ENCODE measurements at places on chromosomes 5 and 9. TPM values are rescaled to one million over a fixed set of nuclear protein-coding genes. Genes with fewer than 3 reads are reported as not detected.

Gene ZFAND5
- total RNA-seq = 153 TPM

Gene HTR4
- 0.41 TPM for total RNA-seq

Gene ZNF79
- 14.7 TPM for total RNA-seq

DNA sequence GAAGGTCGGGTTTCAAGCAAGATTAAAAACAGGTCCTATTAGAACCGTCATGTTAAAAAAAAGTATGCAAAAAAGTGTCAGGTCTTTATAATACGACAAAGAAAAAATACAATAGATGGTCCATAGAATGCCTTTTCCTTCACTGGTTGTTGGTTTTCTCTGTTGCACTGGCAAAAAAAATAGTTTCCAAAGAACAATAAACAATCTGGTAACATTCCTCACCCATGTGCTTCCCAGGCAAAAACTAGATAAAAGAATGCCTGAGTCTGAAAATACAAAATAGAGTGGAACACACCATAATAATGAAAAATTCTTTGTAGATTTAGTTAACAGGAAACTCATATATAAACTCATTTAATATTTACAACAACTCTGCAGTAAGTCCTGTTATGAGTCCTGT lies 590.0 kb upstream of the DMAC1 start:
- no peaks in the 10 kb centered on the region for H3K4me1 ChIP-seq
- no peaks in the 10 kb centered on the region for H3K27me3 ChIP-seq
- H3K27ac ChIP-seq = no peak overlapping the region
- DNase-seq = no peak
- no peak overlapping the region for H3K4me3 ChIP-seq

- H3K4me3 ChIP-seq = no peak overlapping the region
- H3K27ac ChIP-seq = no peak overlapping the region
- H3K36me3 ChIP-seq = no peaks in the 10 kb centered on the region
Measured at GRCh38 chr5:73459366-73459765, 10.8 kb upstream of the FOXD1 start.

GRCh38 chr5:83967417-83967816 lies 246.8 kb upstream of the HAPLN1 start:
- no peak overlapping the region for H3K4me3 ChIP-seq
- no peak for DNase-seq
- H3K4me1 ChIP-seq = no peaks in the 10 kb centered on the region
- no peaks in the 10 kb centered on the region for H3K36me3 ChIP-seq
- H3K27me3 ChIP-seq = no peaks in the 10 kb centered on the region

DNA sequence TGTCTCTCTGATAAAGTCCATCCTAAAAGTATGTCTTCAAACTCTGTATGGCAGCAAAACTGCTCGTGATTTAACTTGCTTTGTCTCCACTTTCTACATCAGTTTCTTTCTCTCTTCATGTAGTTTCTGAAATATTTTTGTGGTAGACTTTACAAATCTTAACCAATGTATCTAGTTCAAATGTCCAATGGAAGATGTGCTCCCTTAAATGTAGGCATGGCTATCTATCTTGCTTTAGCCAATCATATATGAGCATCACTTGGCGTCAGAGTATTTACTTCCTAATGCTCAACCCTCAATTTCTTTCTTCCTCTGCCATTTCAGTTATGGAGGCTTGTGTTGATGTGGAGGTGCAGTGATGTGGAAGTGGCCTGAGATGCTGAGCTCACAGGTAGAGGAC lies 206.1 kb upstream of the ZNF608 start:
- H3K27ac ChIP-seq = peak overlapping the region; percentile 71
- H3K4me3 ChIP-seq = no peak overlapping the region
- no peak for DNase-seq
- H3K27me3 ChIP-seq = no peaks in the 10 kb centered on the region
- H3K4me1 ChIP-seq = peaks cover 5% of the 10 kb centered on the region

DNA sequence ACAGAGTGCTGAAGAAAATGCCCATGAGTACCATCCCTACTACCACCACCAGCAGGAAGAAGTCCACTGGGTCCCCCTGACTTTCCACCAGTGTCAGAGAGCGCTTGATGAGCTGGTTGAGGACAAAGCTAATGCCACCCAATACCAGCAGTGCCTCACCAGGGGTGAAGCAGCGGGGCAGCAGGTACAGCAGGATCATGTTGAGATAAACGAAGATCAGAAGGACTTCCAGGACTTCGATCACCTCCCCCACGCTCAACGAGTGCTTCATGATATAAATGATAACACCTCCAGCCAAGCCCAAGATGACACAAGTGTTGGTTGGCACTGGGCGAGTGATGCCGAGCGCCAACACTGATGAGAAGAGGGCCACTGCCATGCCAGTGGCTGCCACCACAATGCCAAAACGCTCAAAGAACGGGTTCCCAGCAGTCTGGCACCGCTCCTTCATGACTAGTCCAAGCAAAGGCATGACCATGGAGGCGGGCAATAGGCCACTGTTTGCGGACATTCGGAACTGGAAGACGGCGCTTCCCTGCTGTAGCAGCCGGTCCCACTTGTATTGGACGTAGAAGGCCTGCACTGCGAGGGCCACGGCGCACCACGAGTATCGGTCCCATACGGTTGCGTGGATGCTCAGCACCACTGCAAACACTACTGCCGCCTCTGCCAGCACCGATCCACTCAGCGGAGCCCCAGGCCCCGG lies 679 bp downstream of the DOLK start:
- peak overlapping the region; percentile 89 for H3K4me3 ChIP-seq
- H3K36me3 ChIP-seq = peaks cover 6% of the 10 kb centered on the region
- no peaks in the 10 kb centered on the region for H3K27me3 ChIP-seq

DNA sequence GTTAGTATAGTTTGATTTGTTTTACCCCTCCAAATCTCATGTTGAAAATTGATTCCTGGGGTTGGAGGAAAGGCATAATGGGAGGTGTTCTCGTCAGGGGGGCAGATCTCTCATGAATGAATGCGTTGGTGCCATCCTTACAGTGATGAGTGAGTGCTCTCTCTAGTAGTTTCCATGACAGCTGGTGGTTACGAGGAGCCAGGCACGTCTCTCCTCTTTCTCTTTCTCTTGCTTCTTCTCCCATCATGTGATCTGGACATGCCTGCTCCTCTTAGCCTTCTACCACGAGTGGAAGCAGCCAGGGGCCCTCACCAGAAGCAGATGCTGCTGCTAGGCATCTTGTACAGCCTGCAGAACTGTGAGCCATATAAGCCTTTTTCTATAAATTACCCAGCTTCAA lies 454.1 kb downstream of the EFNA5 start:
- H3K4me1 ChIP-seq = no peaks in the 10 kb centered on the region
- no peaks in the 10 kb centered on the region for H3K27me3 ChIP-seq
- H3K36me3 ChIP-seq = no peaks in the 10 kb centered on the region
- no peak for DNase-seq

DNA sequence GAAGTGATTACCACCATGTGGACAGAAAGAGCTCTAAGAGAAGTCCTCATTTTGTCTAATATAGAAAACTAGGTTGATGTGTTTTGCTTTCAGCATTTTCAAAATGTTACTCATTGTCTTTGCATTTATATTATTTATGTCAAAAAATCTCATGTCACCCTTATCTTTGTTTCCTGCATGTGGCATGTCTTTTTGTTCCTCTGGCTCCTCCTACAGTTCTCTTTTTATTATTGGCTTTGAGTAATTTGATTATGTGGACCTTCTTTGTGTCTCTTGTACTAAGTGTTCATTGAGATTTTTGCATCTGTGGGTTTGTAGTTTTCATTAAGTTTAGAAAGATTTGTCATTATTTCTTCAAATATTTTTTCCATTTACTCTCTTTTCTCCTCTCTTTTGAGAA lies 58.8 kb downstream of the GNG10 start:
- H3K4me3 ChIP-seq = no peak overlapping the region
- H3K27ac ChIP-seq = no peak overlapping the region
- H3K4me1 ChIP-seq = no peaks in the 10 kb centered on the region
- no peaks in the 10 kb centered on the region for H3K36me3 ChIP-seq
- H3K27me3 ChIP-seq = no peaks in the 10 kb centered on the region
- no peak for DNase-seq

DNA sequence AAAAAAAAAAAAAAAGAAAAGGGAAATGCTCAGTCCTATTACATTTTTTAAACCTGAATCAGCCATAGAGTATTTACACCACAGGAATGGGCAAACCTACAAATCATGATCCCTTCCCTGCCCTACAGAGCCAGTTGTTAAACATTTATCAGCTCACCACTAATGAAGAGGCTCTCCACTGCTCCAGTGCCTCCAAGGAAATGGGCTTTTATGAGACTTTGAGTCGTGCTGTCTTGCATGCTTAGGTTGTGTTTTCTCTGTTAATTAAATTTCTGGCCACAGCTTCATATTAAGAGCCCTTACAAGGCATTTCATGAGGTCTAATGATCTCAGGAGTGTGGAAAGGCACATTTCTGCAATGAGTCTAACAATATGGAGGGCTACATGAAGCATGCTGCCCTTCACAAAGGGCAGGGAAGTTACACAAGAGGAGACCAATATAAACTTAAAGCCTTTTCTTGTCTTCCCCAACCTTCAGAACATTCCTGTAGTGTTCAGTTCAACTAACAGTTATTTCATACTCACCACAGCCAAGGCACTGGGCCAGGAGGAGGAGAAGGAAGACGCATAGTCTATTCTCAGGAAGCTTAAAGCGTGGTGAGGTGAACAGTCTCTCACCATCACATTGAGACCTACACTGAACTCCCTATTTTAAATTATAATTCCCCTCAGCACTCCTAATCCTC lies 140.1 kb upstream of the ABCA1 start:
- peaks cover 6% of the 10 kb centered on the region for H3K27me3 ChIP-seq
- no peaks in the 10 kb centered on the region for H3K36me3 ChIP-seq
- H3K4me3 ChIP-seq = no peak overlapping the region
- peaks cover 33% of the 10 kb centered on the region for H3K4me1 ChIP-seq
- DNase-seq = no peak

- no peak overlapping the region for H3K4me3 ChIP-seq
- no peak overlapping the region for H3K27ac ChIP-seq
- H3K36me3 ChIP-seq = no peaks in the 10 kb centered on the region
- DNase-seq = no peak
- peaks cover 25% of the 10 kb centered on the region for H3K4me1 ChIP-seq
Measured at GRCh38 chr9:14344053-14344524, 30.1 kb upstream of the NFIB start.

DNA sequence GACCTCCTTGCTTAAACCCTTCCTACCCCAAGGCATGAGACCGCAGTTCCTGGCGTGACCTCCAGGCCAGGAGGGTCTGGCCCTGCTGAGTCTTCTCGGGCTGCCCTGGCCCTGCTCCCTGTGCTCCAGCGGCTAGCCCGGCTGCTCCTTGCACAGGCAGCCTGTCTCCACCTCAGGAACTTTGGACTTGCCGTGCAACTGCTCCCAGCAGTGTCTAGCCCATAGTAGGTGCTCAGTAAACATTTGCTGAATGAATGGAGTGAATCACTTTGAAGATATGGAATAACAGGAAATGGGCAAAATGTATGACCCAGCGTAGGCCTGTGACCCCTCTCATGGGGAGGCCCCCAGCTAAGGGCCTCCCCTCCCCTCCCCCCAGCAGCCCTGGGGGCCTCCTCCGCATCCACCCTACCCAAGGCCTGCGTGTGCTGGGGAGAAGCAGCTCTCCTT lies 127.1 kb downstream of the ZNF354C start:
- peak; percentile 40 for DNase-seq
- H3K27me3 ChIP-seq = no peaks in the 10 kb centered on the region
- H3K27ac ChIP-seq = no peak overlapping the region
- H3K4me3 ChIP-seq = no peak overlapping the region
- peaks cover 12% of the 10 kb centered on the region for H3K4me1 ChIP-seq
- H3K36me3 ChIP-seq = no peaks in the 10 kb centered on the region

DNA sequence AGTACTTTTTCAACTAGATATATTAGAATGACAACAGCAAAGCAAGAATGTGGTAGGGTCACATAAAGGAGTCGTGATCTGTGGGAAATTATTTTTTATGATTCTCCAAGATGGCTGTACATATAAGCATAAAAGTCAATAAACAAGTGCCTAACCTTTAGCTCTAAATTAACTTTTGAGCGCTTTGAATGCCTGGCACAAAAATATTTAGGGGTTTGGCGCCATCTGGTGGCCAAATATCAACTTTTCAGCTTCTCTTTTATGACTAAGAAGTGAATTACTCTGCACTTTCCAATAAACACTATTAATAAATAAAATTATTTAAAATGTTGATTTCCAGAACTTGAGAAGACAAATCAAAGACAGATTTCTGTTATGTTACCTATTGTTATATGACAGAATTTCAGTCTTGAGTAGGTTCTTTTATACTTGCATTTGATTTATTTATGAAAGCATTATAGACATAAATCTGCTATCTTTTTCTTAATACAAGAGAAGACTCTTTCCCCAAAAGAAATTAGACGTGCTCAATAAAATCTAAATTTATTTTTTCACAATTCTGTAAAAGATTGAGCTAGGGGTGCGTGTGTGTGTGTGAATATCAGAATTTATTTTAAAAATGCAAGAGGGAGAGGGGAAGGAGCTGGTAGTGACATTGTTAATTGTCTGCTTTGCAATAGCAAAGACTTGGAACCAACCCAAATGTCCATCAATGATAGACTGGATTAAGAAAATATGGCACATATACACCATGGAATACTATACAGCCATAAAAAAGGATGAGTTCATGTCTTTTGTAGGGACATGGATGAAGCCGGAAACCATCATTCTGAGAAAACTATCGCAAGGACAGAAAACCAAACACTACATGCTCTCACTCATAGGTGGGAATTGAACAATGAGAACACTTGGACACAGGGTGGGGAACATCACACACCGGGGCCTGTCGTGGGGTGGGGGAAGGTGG lies 36.7 kb upstream of the ARRDC3 start:
- H3K36me3 ChIP-seq = no peaks in the 10 kb centered on the region
- no peaks in the 10 kb centered on the region for H3K27me3 ChIP-seq

DNA sequence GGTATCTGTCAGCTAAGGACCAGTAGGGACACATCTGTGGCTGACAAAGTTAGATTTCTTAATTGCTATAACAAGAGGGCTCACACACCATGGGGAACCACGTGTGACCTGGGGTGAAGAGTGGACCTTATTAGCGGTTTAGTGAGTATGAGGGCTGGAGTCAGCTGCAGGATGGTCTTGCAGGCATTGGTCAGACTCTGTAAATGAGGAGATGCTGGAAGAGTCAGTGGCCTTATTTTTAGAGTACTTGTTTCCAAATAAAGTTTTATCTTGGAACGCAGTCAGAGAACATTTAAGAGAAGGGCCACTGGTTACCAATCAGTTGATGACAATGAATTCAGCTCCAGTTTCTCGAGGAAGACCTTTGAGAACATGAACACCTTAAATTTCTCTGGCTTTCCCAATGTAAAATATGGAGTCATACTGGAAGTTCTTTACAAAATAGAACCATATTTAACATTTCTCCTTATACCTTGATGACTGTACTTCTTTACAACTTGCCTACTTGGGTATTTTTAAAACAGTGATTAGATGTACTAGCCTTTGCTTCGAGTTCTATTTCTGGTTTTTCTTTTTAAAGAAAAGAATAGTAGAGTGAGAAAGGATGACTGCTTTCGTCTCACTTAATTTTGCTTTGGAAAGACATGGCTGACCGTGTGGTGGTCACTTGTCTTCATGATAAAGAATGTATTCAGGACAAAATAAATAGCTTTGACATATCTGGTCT lies 185.9 kb upstream of the S1PR3 start:
- H3K36me3 ChIP-seq = no peaks in the 10 kb centered on the region
- H3K4me1 ChIP-seq = peaks cover 11% of the 10 kb centered on the region
- DNase-seq = no peak
- H3K27ac ChIP-seq = no peak overlapping the region

- no peak overlapping the region for H3K27ac ChIP-seq
- no peaks in the 10 kb centered on the region for H3K27me3 ChIP-seq
- no peak overlapping the region for H3K4me3 ChIP-seq
- no peak for DNase-seq
Measured at GRCh38 chr9:9847750-9848149, 765.1 kb downstream of the PTPRD start.

All from spleen (tissue), 13 donors.